ENCODE measurements at places on chromosomes 2 and 18. TPM values are rescaled to one million over a fixed set of nuclear protein-coding genes. Genes with fewer than 3 reads are reported as not detected.

Gene C2orf80
- 0.21 TPM for polyA plus RNA-seq

GRCh38 chr2:36371070-36371874 lies 15.7 kb downstream of the CRIM1 start:
- DNase-seq: no peak

Gene RPE
- 63.5 TPM for polyA plus RNA-seq

DNA sequence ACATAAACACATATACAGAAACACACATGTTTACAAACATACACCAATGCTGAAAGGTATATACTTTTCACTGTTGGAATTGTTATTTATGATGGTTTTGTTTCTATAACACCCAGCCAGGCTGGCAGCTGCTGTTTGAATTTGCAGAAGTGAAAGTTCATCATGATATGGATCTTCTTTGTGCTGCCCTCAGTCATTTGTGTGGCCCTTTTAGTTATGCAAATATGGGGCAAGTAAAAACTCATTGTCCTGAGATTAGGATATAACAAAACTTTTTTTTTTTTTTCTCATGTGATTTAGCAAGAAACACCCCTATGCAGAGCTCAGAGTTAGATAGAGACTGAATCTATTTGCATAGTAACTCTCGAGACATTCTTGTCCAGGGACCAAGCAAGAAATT lies 714.1 kb downstream of the KCNJ3 start:
- no peak for DNase-seq

- DNase-seq: no peak
Observed at GRCh38 chr18:62702259-62702658, 13.1 kb upstream of the PHLPP1 start.

DNA sequence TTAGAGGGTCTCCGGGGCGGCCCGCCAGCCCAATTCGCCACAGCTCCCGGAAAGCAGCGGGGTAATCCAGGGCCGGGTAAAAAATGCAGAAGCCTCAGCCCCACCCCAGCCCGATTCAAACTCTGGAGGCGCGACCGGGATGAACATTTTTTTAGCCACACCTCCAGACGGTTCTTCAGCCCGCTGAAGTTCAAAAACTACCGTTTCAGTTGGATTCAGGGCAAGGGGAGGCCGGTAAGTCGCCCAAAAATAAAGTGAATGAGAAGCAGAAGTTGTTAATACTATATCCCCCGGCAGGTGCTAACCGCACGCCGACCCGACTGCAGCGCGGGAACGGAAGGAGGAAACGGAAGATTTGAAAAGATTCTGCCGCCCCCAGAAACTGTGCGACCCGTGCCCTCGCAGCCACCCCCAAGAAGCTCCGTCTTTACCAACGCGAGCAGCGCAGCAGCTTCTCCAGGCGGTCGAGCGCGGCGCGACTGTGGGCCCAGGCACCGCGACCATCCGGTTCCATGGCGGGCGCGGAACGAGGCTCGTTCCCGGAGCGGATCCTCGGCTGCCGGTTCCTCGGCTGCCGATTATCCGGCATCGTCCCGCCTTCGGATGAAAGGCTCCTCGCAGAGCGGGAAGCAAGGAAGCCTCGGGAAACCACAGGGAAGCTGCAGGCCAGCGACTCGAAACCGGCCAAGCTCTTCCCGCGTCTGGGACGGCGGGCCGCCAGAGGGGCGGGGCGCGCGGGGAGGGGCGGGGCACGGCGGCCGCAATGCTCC lies at the start of gene BARD1:
TSS of gene BARD1 (minus strand) at position 703 of the 770 bp plus-strand sequence. CDS start at position 589, 114 bp downstream.
- DNase-seq: no peak

Gene GPD2
- 20.5 TPM for polyA plus RNA-seq

GRCh38 chr18:79772108-79772864 lies 25.5 kb upstream of the KCNG2 start:
- no peak for DNase-seq

- no peak for DNase-seq
Observed at GRCh38 chr2:140737006-140737405, 1393.8 kb downstream of the LRP1B start.

- DNase-seq: no peak
Observed at GRCh38 chr18:48926420-48926857, 24.3 kb downstream of the SMAD7 start.

- DNase-seq: no peak
Observed at GRCh38 chr2:172901913-172902312, 166.3 kb downstream of the RAPGEF4 start.

DNA sequence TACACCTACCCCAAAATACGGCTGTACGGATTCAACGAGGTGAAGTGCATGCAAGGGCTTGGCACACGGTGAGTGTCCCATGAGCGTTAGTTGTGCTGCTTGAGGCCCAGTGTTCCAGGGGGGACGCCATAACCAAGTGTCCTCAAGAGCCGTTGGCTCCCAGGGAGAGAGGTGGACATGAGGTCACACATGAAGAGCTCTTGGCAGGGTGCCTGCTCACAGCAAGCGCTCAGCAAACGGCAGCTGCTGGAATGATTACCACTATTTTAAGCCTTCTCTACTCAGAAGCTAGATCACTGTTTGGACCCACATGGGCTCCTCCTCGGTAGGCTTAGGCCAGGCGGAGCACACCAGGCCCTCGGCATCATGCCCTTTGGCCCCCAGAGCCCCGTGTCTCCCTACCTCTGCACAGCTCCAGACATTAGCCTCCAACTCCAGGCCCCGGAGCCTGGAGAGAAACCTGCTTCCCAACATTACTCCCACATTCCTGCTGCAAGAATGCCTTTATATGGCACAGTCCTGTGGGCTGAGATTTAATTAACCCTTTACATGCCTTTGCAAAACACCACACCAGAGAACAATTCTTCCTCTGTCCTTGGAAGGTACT lies 68.4 kb upstream of the PPP1CB start:
- DNase-seq: no peak

Gene CCDC141
- polyA plus RNA-seq: 0.41 TPM

Gene DNER
- 67.7 TPM for polyA plus RNA-seq

- DNase-seq: no peak
Observed at GRCh38 chr2:1606046-1606400, 138.3 kb downstream of the PXDN start.

GRCh38 chr2:8177566-8177965 lies 504.3 kb upstream of the ID2 start:
- no peak for DNase-seq

GRCh38 chr18:73318739-73319479 lies 451.1 kb upstream of the NETO1 start:
- no peak for DNase-seq

Gene TUBB8B
- 0.64 TPM for polyA plus RNA-seq

- DNase-seq: no peak
Observed at GRCh38 chr2:275466-275865, 10.7 kb downstream of the ACP1 start.
